ENCODE measurements at places on chromosomes 1 and 21.

- DNase-seq: no peak
Measured at GRCh38 chr1:50452700-50453099, 29.5 kb upstream of the DMRTA2 start.

- no peak for DNase-seq
Measured at GRCh38 chr1:167526667-167527383, 8.5 kb upstream of the CD247 start.

GRCh38 chr1:109764561-109765482 is 1.1 kb upstream of the EPS8L3 start:
- no peak for DNase-seq

GRCh38 chr1:168875831-168876230 is 146.8 kb upstream of the DPT start:
- no peak for DNase-seq

- DNase-seq: peak; percentile 47
Measured at GRCh38 chr1:155002464-155003226, at the start of gene ZBTB7B. Gene ZBTB7B (plus strand): TSS chr1:155002802. CDS start chr1:155014661, 11,859 bp downstream.

Measured in astrocyte of the spinal cord (primary cell).